Chondrocyte (in vitro differentiated cells): ENCODE measurements at places on chromosomes 11 and 22. TPM values are rescaled to one million over a fixed set of nuclear protein-coding genes. Genes with fewer than 3 reads are reported as not detected.

MFNG gene
- total RNA-seq = 1.1 to 2.1 TPM (median 1.2 TPM) in 3 replicates

GRCh38 chr11:128565881-128566280 is 21.5 kb downstream of the ETS1 start:
- no peaks in the 10 kb centered on the region for H3K36me3 ChIP-seq
- no peak for DNase-seq

- peak overlapping the region; percentile 24 for H3K27ac ChIP-seq
- DNase-seq = no peak
- H3K36me3 ChIP-seq = peaks cover 3% of the 10 kb centered on the region
- H3K27me3 ChIP-seq = no peaks in the 10 kb centered on the region
Observed at GRCh38 chr11:58394195-58394594, 12.5 kb downstream of the OR5B3 start.

- no peak for DNase-seq
- no peak overlapping the region for H3K27ac ChIP-seq
- H3K36me3 ChIP-seq = peaks cover 14% of the 10 kb centered on the region
- H3K27me3 ChIP-seq = peaks cover 2% of the 10 kb centered on the region
- H3K4me1 ChIP-seq = peaks cover 9% of the 10 kb centered on the region
- no peak overlapping the region for H3K4me3 ChIP-seq
Observed at GRCh38 chr11:34397120-34397519, 39.3 kb upstream of the ABTB2 start.

DNA sequence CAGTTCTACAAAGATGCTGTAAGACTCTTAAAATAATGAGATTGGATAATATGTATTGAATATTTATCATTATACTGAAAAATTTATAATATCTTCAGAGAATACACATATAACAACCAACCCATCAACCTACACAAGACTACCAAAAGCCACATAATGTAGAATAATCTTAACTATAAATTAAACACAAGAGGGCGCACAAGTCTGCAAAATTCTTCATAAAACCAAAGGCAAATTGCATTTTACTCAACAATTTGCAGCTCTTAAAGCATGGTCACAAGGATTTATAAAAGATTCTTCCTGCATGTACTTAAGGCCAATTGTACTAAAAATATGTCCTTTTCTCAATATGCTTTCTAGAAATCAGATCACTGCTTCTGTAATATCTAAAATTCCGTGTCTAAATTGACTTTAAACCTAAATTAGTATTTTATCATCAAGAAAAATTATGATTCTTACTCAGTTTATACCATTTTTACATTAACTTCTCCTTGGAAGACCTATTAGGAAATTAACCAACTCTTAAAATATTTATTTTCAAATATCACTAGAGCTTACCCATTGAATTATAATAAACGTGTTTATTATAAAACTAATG is 79.0 kb downstream of the TTC28 start:
- no peak overlapping the region for H3K27ac ChIP-seq
- H3K4me1 ChIP-seq = peaks cover 16% of the 10 kb centered on the region
- H3K36me3 ChIP-seq = no peaks in the 10 kb centered on the region
- no peaks in the 10 kb centered on the region for H3K27me3 ChIP-seq
- no peak for DNase-seq

- no peak overlapping the region for H3K4me3 ChIP-seq
- H3K36me3 ChIP-seq = no peaks in the 10 kb centered on the region
- H3K27me3 ChIP-seq = peaks cover 6% of the 10 kb centered on the region
- H3K4me1 ChIP-seq = no peaks in the 10 kb centered on the region
Observed at GRCh38 chr11:2428322-2428795, 16.0 kb downstream of the TRPM5 start.
